ENCODE measurements at places on chromosomes 7 and 10.

DNA sequence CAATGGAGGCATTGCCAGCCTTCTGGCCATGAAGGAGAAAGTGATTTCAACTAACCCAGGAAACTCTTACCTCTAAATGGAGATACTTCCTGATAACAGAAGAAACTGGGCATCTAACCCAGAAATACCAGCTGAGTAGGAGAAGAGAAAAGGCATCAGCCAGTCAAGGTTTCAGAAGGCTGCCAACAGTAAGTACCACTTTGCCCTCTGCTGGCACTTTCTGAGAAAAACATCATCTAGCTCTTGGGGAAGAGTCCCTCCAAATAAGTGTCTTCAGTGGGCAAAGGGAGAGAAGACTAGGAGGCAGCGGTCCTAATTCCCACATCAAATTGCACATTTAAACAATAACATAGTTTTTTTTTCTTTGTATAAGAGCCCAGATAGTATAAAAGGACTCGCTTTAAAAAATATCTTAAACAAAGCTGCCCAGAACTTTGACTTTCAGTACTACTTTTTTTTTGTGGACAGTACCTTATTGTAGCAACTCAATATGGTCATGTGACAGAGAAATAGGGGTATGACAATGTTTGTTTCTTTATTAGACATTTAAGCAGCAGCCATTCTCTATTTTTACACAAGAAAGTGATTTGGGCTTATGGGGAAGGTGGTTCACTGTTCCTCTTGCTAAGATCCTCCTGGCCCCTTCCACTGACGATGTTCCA lies 157.3 kb downstream of the CTTNBP2 start:
- no peak for DNase-seq

GRCh38 chr7:23336799-23337283 lies 37.7 kb downstream of the MALSU1 start:
- DNase-seq, result no peak

GRCh38 chr10:75607576-75607975 lies 176.2 kb downstream of the LRMDA start:
- DNase-seq, result no peak

DNA sequence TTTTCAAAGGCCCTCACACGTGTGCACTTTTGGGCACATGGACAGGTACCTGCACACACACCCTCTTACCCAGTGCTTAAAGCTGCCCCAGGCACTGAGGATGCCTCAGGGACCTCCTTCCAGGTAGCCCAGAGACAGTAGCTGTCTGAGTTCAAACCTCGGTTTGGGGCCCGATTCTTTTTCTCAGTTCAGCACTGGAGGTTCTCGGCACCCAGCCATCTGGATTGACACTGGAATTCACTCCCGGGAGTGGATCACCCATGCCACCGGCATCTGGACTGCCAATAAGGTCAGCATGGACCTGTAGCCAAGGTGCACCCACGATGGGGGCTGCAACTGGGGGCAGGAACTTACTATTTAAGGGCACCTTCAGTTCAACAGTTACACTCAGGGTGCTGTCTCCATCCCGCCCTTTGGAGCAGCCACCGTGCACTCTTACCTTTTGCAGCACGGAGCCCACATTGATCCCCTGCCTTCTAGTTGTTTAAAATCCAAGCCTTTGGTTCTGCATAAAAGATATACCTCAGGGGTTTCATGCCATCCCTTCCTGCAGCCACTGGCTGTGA lies 17.7 kb downstream of the CPA5 start:
- no peak for DNase-seq

DNA sequence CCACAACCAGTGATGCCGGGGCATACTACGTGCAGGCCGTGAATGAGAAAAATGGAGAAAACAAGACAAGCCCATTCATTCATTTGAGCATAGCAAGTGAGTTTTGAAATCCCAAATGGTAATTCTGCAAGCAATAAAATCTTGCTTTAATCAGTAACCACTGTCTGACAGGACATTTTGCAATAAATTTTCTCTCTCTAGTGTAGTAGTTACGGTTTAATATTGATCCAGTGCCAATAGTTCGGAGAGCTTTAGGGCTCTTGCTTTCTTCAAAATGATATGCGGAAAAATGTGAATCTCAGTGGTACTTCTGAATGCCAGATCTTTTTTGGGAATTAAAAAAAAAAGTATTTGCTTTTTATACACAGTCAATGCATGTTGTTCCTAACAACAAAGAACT lies 520.4 kb downstream of the SDK1 start:
- DNase-seq, result no peak

DNA sequence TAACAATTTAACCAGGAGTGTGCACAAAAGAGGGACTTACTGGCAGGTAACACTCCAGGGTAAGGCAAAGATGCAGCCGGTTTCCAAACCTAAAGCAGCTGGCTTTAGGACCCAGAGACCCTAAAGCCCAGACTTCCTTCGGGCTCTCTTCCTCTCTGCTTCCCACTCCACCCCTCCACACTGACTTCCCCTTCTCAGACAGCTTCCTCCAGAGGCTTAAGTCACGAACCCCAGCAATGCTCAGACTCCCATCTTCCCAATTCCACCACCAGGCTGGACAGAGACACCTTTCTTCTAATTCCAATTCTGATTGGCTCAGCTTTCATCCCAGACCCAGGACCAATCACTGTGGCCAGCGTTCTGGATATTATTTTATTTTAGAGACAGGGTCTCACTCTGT lies 24.8 kb downstream of the STYXL1 start:
- DNase-seq, result peak; percentile 69

DNA sequence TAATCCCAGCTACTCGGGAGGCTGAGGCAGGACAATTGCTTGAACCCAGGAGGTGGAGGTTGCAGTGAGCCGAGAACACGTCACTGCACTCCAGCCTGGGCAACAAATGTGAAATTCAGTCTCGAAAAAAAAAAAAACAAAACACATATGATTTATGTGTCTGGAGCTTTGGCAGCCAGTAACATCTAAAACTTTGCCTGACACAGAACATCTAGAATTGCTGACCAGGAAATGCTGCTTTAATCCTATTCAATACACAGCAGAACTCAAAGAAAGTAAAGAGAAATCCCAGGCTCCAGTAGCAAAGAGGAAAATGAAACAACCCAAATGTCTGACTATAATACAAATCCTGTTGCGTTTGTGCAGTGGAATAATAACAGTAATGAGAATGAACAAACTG lies 4.5 kb upstream of the CCDC6 start:
- no peak for DNase-seq

- no peak for DNase-seq
Observed at GRCh38 chr7:98459529-98459928, 58.6 kb upstream of the BAIAP2L1 start.

DNA sequence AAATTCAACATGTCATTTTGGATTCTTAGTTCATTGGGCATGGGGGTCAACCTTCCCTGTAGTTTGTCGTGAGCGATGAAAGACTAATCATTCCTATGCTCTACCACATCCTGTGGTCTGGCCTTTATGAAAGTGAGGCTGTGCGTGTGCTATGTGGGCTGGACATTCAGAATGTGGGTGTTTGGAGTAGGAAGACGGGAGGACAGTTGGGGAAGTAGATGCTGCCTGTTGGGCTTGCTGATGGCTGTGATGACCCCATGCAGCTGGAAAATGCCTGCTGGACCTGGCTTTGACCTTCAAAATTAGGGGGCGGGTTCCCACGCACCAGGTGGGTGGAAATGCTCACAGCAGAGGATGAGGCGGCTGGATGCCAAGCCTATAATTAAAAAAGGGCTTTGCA lies 90.9 kb upstream of the MKI67 start:
- DNase-seq, result no peak

- DNase-seq, result peak; percentile 55
Observed at GRCh38 chr10:78577712-78578111, 491.1 kb upstream of the ZMIZ1 start.

DNA sequence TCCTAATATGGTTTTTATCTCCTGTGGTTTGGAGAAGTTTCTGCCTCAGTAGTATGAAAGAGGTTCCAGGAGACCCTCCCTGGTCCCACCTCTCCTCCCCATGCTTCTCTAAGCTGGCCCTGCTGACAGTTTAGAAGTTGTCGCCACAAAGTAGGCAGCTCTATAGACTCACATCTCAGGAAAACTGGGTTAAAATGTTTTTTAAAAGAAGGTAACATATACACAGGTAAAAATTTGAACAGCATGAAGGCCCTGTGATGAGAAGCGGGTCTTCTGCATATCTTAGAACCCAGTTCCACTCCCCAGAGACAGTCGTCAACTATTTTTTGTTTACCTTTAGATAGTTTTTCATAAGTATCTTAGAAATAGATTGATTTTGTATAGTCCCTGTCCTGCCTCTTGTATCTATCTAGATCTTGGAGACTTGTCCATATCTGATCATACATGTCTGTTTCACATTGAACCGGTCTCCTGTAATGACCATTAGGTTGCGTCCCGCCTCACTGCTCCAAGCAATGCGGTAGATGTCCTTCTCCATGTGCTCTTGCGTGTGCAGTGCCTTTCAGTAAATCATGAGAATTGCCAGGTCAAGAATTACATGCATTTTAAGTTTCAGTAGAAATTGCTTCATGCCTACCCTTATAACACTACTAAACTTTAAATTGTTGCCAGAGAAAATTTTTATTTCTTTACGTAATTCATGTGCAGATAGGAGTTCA lies 2.2 kb downstream of the DUSP5 start:
- no peak for DNase-seq

GRCh38 chr10:73414230-73414945 lies 530 bp upstream of the ANXA7 start:
- DNase-seq, result no peak

- no peak for DNase-seq
Observed at GRCh38 chr10:70649526-70649925, 22.8 kb upstream of the ADAMTS14 start.

DNA sequence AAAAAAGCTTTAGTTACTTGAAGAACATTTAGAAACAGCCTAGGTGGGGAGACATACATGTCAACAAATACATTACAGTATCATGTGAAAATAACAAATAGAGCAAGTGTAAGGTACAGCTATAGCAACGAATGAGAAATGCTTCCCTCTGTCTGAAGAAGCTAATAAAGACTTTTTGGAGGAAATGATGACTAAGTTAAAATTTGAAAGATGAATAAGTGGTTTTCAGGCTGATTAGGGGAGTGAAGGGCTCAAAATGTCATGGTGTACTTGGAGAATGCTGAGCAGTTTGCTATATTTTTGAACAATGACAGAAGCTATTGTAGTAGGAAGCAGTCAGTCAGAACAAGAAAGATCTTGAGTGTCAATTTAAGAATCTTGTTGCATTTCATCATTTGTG lies 2.8 kb upstream of the ARMC3 start:
- DNase-seq, result no peak

GRCh38 chr7:80330434-80330833 lies 181.4 kb downstream of the GNAT3 start:
- no peak for DNase-seq

- DNase-seq, result no peak
Observed at GRCh38 chr7:19815546-19815945, 42.1 kb upstream of the TMEM196 start.

- no peak for DNase-seq
Observed at GRCh38 chr10:107129000-107129399, 35.5 kb downstream of the SORCS1 start.

DNA sequence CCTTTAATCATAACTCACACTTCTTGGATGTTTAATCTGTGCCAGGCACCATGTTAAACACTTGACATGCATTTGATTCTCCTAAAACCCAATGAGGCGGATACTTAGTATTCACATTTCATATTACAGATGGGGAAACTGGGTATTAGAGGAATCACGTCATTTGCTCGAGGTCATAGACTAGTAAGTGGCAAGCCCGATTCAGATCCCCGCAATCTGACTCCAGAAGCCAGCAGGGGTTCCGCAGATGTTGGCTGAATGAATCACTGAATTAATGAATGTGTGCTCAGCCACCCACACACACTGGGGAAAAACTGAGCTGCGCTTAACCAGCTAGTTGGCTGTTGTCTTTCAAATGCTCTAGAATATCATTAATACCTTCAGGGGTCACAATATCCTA lies 22.5 kb upstream of the ENO4 start:
- no peak for DNase-seq

- no peak for DNase-seq
Observed at GRCh38 chr10:44955413-44956070, 4.1 kb upstream of the RASSF4 start.

GRCh38 chr10:5219262-5219661 lies 22.6 kb downstream of the AKR1C4 start:
- DNase-seq, result no peak

DNA sequence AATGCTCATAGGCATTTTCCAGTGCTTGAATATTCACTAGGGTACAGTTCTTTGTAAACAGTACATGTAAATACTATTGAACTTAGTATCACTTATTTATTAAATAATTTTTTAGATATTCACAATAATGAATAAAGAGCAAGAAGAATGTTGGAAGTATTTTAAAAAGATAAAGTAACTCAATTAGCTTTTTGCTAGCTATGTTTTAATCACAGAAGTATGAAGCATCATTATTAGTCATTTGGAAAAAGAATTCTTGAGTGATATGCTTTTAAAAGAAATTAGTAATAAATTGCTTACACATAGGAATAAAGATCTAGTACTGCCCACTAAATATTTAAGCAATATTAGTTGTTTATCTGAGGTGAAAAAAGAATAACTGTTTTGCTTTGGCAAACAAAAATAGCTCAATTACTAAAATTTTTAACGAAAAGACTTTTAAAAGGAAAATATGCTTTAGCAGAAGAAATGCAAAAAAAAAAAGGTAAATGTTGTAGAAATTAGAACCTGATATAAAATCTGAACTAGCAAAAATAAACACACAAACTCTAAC lies 66.5 kb downstream of the SGMS1 start:
- DNase-seq, result no peak

DNA sequence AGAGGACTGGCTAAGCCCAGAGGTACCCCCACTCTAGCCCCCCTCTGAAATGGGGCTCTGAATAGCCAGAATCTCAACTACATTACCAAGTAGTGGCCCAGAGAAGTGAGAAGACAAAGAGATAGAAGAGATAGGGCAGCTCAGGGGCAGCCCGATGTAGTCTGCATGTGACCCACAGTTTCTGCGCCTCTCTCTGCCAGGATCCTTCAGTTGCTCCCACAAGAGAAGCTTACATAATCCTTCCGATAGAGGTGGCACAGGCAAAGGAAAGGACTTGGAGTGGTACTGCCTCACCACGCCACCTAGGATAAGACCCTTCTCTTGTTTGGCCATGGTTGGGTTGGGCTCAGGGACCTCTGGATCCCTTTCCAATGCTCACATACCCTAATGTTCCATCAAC lies 5.4 kb upstream of the PDE1C start:
- no peak for DNase-seq

GRCh38 chr7:98281757-98282606 lies 496 bp downstream of the BRI3 start:
- DNase-seq, result no peak
